ENCODE measurements at places on chromosomes 1 and 21.

- no peak for DNase-seq
Observed at GRCh38 chr1:918843-919242, 4.9 kb upstream of the SAMD11 start.

DNA sequence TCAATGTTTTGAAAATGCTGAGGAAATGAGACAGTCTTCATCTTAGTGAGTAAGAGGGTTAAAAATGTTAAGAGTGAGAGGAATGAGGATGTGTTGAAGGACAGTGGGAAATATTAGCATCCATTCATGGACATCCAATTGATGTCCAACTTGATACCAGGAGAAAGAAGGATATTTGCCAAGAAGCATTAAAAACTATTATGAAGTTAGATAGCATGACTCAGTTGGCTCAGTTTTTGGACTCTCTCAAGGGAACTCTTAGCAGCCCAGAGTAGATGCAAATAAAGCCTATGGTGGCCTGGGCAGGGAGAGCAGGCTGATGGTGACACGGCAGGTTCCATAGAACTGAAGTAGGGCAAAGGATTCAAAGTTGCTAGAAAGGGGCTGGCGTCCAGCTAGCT is 171.0 kb downstream of the ZZZ3 start:
- no peak for DNase-seq

DNA sequence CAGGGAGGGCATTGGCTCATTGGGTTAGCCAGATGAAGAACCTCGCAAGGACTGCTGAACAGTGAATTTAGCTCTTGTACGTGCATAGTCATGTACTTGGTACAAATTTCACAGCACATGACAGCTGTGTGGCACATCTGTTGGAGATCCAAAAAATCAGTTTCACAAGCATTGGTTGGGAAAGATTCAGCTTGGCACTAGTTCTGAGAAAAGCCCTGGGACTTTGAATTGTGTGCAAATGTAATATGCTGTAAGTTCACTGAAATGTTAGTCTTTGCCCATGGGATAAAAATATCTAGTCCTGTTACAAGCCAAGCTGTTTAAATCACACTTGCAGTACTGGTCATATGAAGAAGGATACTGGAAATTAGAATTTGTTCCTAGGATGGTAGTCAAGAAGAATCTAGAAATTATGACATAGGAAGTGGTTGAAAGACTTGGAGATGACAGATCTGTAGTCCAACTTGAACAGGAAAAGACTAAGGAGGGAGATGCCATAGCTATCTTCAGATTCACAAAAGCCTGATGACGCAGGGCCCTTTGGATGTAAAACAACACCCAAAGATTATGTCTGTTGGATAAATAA is 19.2 kb downstream of the LAMC2 start:
- no peak for DNase-seq

DNA sequence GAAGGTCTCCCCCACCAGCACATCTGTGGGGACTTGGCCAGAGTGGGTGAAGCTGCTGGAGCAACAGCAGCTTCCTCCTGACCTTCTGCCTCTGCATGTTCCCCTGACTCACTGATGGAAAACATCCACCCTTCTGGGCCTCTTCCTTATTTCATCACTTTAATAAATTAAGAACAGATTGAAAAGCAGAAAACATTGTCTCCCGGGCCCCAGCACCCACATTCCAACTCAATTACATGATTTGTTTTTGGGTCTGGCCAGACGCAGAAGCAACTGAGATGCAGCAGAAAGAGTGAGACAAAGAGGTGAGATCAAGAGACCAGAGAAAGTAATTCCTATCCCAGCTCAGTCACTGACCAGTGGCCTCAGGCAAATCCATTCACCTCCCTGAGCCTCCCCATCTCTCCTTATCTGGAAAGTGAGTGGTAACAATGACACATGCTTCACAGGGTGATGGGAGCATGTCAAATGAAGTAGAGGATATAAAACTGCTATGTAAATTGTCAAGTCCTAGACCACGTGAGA is 157.1 kb downstream of the ELAVL4 start:
- DNase-seq = no peak

GRCh38 chr1:220700556-220701179 is 10.5 kb downstream of the C1orf115 start:
- DNase-seq = no peak

DNA sequence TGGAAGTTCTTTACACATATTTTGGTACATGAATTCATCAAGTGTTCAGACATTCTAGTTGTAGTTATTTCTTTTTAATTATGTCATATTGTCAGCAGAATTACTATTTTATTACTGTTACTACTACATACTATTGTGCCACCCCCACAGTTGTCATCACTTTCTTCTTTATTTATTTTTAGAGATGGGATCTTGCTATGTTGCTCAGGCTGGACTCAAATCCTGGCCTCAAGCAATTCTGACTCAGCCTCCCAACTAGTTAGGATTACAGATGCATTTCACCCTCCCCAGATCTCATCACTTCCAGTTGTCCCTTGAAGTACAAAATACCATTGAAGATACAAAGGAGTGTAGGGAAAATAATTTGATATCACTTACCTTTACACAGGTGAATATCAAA is 258.0 kb downstream of the KCTD3 start:
- no peak for DNase-seq

GRCh38 chr1:44033041-44033575 is 1.8 kb upstream of the SLC6A9 start:
- DNase-seq = no peak

GRCh38 chr1:93344886-93345632 is 648 bp upstream of the DR1 start:
- no peak for DNase-seq

DNA sequence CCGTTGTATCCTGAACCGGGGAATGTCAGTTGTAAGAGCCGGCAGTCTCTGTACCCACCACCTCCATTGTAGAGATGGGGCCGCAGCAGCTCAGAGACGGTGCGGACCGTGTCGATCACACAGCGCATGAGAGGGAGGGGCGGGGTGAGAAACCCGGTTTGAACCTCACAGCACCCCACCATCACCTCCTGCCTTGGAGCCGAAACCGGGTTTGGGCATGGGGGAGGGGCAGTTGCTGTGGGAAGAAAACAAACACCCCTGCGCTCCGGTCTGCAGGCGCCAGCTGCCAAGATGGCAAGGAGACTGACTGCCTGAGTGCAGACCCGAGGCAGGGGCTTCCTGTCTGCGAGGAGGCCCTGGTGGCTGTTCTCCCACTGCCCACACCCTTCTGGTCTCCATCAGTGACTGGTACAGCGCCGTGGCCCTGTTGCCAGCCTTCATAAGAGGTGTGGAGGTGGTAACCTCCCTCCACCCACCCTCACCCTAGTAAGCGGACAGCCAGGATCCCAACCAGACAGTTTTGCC is 69.2 kb upstream of the SSBP3 start:
- DNase-seq = no peak

- DNase-seq = no peak
Observed at GRCh38 chr1:151058692-151059091, 730 bp downstream of the CDC42SE1 start.

DNA sequence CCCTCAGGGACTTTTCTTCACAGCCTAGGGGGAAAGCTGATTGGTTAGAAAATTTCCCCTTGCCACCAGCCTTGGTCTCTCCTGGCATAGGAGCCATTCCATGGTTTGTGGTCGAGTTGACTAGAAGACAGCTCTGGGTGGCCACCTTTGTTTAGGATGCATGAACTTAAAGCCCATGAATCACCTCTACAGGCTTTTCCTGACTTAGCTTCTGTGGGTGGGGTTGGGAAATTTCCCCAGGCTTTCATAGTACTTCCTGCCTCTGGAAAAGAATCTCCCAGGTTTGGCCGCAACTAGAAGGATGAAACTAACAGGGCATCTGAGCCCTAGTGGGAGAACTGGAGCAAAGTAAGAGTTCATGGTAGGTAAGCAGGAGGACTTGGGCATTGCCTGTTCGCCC is 72.6 kb downstream of the SNRPE start:
- DNase-seq = no peak

DNA sequence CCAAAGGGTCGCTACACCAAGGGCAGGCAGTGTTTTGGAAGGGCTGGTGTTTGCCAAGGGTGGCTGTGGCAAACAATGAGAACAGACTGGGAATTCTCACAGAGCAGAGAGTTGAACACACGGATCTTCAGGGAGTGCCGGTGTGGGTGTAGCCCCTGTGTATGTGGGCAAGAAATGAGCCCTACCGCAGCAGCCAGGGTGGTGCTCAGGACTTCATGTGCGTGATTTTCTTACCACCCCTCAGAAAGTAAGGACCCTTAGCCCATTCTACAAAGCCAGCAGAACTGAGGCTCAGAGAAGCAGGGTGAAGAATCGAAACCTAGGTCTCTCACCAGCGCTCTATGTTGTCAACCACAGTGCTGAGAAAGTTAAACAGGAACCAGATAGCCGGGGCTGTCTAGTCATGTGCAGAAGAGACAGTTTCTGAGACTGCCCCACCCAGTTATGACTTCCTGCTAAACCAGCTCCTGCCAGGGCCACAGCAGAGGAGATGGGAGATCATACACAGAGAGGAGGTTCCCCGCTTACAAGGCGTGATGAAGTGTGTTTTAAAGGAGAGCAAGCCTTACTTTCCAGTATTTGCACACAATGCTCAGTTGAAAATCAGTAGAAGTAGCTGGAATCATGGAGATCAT is 21.9 kb upstream of the MORC3 start:
- no peak for DNase-seq

GRCh38 chr1:107140703-107141490 is at the start of gene NTNG1:
Gene NTNG1, plus strand, starts transcription at chr1:107141039.
- peak; percentile 11 for DNase-seq

DNA sequence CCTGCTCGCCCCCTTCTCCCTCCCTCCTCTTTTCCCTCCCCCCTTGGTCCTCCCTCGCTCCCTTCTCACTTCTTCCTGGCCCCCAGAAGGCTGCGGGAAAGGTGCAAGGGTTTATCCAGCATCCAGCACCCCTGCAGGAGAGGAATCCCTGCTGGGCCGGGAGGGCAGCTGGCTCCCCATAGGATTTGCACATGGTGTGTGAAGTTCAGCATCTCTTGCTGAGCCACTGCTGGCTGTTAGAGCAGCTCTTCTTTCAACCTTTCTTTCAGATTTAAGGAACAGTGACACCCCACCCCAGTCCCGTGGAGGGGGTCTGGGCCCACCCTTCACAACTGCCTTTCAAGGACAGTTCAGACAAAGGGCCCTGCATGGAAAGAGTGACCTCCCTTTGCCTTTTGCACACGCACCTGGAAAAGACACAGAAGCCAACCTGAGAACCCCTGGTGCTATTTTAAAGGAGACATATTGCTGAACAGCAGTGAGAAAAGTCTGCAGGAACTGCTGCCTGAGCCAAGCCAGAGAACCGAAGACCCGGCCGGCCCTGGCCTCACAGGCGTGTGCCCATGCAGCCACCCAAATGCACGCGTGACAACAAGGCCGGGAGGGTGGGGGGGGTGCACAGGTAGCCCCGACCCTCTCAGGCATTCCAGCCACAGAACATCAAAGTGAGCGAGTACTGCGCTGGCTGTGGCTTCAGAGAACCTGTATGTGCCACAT is 66.6 kb downstream of the SLC37A1 start:
- no peak for DNase-seq

- no peak for DNase-seq
Observed at GRCh38 chr1:50812346-50812745, 147.7 kb downstream of the FAF1 start.

DNA sequence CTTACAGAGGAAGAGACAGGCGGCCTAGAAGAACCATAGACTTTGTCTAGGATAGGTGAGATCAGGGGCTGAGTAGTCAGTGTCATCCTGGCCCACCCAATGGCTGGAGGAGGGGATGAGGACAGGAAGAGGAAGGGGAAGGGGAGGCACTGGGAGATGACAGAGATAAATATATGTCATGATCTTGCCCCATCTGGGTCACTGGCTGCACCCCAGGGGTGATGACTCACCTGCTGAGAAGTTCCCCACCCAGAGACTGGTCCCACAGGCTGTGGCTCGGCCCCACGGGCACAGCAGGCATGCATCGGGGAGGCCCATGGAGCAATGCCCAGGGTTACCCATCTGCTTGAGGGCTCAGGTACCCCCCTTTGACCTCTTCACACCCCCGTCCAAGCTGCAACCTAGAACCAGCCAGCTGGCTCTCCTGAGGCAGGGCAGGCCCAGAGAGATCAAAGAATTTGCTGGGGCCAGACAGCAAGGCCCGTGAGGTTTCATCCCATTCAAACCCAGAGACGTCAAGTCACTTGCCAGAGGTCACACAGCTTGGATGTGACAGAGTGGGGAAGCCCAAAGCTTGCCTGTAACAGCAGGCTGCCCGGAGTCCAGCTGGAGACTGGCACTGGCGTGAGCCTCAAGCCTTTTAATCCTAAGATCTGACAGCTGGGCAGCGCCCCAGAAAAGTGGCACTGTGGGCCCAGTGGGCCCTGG is 34.7 kb upstream of the CASZ1 start:
- no peak for DNase-seq

DNA sequence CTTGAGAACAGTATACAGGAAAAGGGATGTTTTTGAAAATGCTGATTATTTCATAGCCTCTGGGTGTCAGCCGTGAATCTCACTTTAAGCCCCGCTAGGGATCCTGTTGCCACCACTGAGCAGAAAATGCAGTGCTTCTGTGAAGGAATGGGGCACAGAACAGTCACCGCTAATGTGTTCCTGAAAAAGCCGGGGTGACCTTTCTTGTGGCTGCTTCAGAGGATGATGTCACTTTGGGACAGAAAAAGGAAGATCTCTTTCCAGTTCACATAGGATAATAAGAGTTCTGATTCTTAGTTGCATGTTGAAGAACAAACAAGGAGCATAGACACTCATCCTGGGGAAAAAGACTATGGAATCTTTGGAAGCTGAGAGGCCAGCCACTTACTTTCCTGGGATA is 349.6 kb downstream of the DISC1 start:
- no peak for DNase-seq

DNA sequence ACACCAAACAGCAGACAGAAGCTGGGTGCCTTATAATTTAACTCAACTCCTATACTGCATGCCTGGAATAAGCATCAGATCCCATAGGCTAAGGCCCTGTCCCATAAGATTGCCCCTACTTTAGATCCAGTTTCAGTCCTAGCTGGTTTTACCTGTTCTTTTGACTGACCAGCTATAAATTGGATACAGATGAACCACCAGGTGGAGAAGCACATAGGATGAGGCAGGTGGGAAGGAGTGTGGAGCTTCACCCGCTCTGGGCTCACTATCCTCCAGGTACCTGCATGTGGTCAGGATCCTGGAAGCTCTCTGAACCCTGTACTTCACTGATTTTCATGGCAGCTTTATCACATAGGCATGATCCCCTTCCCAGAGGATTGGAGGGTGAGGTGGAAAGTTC is 51.3 kb downstream of the MAST2 start:
- no peak for DNase-seq

- DNase-seq = peak; percentile 37
Observed at GRCh38 chr1:910881-911721, 12.6 kb upstream of the SAMD11 start.

DNA sequence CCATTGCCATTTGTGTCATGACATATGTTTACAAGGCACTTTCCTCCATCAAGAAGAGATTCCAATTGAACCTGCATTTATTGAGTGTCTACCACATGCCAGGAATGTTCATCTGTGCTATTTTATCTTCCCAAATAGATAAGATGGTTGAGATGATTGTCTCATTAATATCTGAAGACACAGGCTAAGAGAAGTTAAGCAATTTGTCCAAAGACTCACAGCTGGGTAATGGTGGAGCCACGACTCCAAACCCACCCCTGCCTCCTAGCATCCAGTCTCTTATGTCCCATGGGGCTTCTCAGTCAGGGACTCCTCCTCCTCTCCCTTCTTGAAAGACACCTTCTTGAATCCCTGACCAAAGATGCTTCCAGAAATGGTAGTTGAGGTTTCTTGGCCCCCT is 68.1 kb downstream of the STUM start:
- DNase-seq = no peak

- DNase-seq = no peak
Observed at GRCh38 chr1:208039536-208040332, 128.8 kb upstream of the CD34 start.

GRCh38 chr21:17370263-17370662 is 142.6 kb upstream of the CXADR start:
- no peak for DNase-seq

Measured in head of caudate nucleus (tissue), 42 donors.